K562 (cell line): ENCODE measurements at places on chromosomes 16 and 17. TPM values are rescaled to one million over a fixed set of nuclear protein-coding genes. Genes with fewer than 3 reads are reported as not detected.

GRCh38 chr17:47676510-47677165 is 17.3 kb upstream of the TBKBP1 start:
- H3K27ac ChIP-seq = no peak overlapping the region
- no peaks in the 10 kb centered on the region for H3K27me3 ChIP-seq
- no peak overlapping the region for H3K4me3 ChIP-seq
- no peak for DNase-seq

DNA sequence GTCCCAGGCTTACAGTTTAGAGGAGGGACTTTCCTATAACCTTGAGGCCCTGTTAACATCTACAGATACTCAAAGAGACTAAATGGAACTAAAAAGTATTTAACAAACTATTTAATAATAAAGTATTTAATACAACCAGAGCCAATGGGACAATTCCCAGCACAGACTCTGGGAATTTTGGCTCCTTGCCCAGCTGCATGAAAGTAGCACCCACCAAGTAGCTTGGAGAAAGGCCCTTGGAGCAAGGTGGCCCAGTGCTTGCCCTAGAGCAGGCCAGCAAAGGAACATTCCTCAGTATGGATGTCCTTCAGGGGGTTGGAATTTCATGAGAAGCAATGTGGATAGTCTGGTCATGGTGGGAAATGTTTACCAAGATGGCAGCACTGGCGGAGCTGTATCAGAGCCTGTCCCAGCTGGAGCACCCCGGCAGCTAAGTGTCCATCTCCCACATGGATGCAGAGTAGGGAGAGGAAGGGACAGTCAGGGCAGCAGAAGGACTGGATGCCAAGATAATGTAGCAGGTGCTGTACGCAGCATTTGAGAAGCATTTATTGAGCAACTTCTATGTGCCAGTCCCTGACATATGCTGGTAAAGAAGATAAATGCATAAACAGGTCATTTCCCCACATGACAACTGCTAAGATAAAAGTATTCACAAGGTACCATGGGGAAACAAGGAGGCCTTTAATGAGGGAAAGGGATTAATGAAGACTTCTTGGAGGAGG is 5.2 kb upstream of the SMARCD2 start:
- no peak for DNase-seq
- H3K27me3 ChIP-seq = no peaks in the 10 kb centered on the region
- H3K27ac ChIP-seq = no peak overlapping the region; the same call in 2 of the 3 replicates
- H3K4me1 ChIP-seq = peaks cover 26% of the 10 kb centered on the region
- H3K36me3 ChIP-seq = peaks cover 5% of the 10 kb centered on the region; the same call in 1 of the 3 replicates

- no peak for DNase-seq
- H3K4me1 ChIP-seq = no peaks in the 10 kb centered on the region
- H3K27ac ChIP-seq = no peak overlapping the region
- H3K36me3 ChIP-seq = no peaks in the 10 kb centered on the region
- H3K4me3 ChIP-seq = no peak overlapping the region
- H3K27me3 ChIP-seq = peaks cover 22% of the 10 kb centered on the region; the same call in 1 of the 3 replicates
These were observed 23.8 kb downstream of the ENDOV start for GRCh38 chr17:80438806-80439205.

DNA sequence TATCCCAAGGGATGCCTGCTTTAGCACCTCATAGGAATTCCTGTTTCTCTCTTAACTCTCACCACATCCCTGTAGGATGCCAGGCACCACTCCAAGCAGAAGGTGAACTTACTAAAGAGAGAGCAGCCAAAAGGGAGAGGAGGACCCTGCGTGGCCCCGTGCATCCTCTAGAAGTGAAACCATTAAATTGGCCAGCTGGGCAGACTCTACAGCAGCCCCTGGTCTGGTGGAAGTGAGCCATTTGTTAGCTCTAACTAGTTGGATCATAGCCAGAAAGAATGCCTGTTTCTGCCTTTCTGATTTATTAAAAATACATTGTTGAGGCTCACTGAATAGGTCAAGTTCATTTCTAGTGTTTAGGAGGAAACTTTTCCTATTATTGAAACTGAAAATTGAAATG is 22.3 kb downstream of the TMEM11 start:
- H3K4me1 ChIP-seq = no peaks in the 10 kb centered on the region
- no peak overlapping the region for H3K4me3 ChIP-seq
- H3K27me3 ChIP-seq = no peaks in the 10 kb centered on the region
- no peak for DNase-seq

DNA sequence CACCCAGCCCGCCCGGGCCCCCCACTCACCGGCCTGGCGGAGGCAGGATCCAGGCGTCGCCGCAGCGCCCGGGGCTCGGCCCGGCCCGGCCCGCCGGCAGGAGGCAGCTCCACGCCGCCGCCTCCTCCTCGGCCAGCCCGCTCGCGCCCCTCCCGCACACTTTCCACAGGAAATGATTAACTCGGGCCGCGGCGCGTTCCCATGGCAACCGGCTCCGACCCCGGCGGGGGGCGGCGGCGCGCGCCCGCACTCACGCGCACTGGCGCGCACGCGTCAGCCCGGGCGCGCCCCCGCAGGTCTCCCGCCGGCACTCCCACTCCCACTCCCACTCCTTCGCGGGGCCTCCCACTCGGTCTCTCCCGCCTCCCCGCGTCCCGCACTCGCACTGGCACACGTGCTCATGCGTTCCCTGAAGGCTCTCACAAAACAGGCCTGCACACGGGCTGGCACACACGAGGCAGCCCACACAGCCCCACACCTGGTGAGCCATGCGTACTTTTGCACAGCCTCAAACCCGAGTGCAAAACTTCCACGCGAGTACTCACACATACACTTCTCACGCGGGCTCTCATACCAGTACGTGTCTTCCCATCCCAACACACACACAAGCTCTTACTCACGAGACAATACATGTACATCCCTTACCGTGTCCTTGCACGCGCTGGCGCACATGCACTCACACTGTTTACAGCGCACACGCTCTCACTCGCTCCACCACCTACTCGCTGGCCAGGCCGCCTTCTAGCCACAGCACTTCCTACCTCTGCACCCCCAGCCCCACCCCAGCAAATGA is at the start of gene KIFC3:
KIFC3 (minus strand) TSS at position 151 of the 793 bp plus-strand sequence. CDS start 4,248 bp downstream, outside the sequence.
- H3K4me1 ChIP-seq = peaks cover 54% of the 10 kb centered on the region
- H3K27ac ChIP-seq = peak within 1 kb of the TSS; percentile 86
- no peaks in the 10 kb centered on the region for H3K27me3 ChIP-seq
- H3K36me3 ChIP-seq = peaks cover 20% of the 10 kb centered on the region; the same call in 2 of the 3 replicates

DNA sequence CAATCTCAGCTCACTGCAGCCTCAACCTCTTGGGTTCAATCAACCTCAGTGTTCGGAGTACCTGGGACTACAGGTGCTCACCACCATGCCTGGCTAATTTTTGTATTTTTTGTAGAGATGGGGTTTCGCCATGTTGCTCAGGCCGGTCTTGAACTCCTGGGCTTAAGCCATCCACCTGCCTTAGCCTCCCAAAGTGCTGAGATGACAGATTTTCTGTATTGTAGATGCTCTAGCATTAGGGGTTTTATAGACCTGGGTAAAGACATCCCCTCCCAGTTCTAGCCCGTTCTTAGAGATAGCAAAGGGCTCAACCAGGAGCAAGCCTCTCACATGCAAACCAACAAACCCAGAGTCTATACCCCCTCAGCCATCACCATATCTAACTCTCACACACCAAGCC is 57.3 kb downstream of the XYLT1 start:
- no peaks in the 10 kb centered on the region for H3K36me3 ChIP-seq
- H3K4me1 ChIP-seq = no peaks in the 10 kb centered on the region
- H3K27me3 ChIP-seq = peaks cover 3% of the 10 kb centered on the region; the same call in 2 of the 3 replicates
- DNase-seq = no peak

- no peak overlapping the region for H3K4me3 ChIP-seq
- H3K4me1 ChIP-seq = peaks cover 9% of the 10 kb centered on the region
- no peaks in the 10 kb centered on the region for H3K36me3 ChIP-seq
- DNase-seq = no peak
- H3K27ac ChIP-seq = no peak overlapping the region
These were observed 12.3 kb upstream of the TMEM170A start for GRCh38 chr16:75476817-75477216.

DNA sequence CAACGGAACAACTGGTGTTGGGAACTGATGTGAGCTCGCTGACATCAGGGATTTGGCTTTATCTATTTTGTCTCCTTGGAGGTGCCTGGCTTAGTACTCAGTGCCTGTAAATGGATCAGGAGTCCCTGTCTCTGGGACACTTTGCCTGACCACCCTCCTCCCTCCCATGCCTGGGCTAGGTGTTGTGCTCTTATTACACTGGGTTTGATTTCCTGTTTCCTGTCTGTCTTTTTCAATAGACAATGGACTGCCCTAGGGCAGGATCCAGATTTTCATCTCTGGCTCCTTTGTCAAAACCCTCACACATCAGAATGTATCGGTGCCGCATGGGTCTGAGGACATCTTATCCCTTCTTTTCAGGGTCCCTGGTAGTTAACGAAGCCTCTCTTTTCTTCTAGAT is 223.6 kb upstream of the ASIC2 start:
- H3K4me1 ChIP-seq = peaks cover 8% of the 10 kb centered on the region; the same call in 1 of the 3 replicates
- H3K27me3 ChIP-seq = peaks cover 30% of the 10 kb centered on the region
- no peak overlapping the region for H3K4me3 ChIP-seq
- H3K36me3 ChIP-seq = no peaks in the 10 kb centered on the region
- H3K27ac ChIP-seq = no peak overlapping the region

GRCh38 chr16:5442986-5443385 is 345.4 kb upstream of the EEF2KMT start:
- H3K4me1 ChIP-seq = no peaks in the 10 kb centered on the region
- no peaks in the 10 kb centered on the region; the same call in 1 of the 2 replicates for H3K27me3 ChIP-seq
- H3K36me3 ChIP-seq = no peaks in the 10 kb centered on the region
- H3K4me3 ChIP-seq = no peak overlapping the region

DNA sequence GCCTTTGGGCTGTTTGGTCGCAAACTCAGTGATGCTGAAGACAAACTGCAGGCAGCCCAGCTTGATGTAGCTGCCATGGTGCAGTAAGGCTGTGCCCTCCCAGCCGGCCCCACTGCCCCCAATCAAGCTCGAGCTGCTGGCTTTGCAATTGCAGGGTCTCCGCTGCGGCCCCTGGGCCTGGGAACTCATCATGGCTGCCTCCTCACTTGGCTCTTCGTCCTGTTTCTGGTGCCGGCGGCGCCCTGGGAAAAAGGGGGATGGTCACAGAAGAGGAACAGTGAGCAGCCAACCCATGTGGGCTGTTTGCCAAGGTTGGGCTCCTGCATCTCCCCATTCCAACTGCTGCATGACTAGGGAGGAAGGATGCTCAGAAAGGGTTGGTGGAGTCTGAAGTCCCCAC is 3.4 kb upstream of the DHRS13 start:
- DNase-seq = no peak
- H3K27ac ChIP-seq = no peak overlapping the region
- H3K27me3 ChIP-seq = no peaks in the 10 kb centered on the region
- peaks cover 62% of the 10 kb centered on the region for H3K36me3 ChIP-seq
- H3K4me1 ChIP-seq = peaks cover 62% of the 10 kb centered on the region
- no peak overlapping the region for H3K4me3 ChIP-seq

- no peaks in the 10 kb centered on the region for H3K36me3 ChIP-seq
- no peaks in the 10 kb centered on the region for H3K27me3 ChIP-seq
- no peaks in the 10 kb centered on the region for H3K4me1 ChIP-seq
- H3K27ac ChIP-seq = no peak overlapping the region
- DNase-seq = no peak
These were observed 329.4 kb upstream of the CDH5 start for GRCh38 chr16:66036793-66037715.

DNA sequence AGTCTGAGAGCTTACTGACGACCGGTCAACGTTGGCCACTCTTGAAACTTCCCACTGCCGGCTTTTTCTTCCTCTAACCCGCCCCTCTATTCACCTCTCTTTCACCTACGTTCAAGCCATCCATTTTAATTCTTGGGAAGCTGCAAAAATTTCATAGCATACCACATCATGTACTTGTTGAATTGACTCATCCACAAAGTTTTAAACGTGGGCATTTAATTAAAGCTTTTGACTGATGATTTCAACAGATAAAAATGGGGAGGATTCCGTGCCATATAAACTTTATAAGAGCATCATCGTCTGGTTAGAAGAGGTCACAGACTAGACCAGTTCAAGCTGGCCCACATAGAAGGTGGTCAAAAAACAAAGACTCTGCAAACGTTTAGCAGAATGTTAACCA is 22.5 kb downstream of the VPS53 start:
- H3K36me3 ChIP-seq = peaks cover 46% of the 10 kb centered on the region
- no peaks in the 10 kb centered on the region for H3K27me3 ChIP-seq
- H3K27ac ChIP-seq = no peak overlapping the region
- H3K4me1 ChIP-seq = no peaks in the 10 kb centered on the region

DNA sequence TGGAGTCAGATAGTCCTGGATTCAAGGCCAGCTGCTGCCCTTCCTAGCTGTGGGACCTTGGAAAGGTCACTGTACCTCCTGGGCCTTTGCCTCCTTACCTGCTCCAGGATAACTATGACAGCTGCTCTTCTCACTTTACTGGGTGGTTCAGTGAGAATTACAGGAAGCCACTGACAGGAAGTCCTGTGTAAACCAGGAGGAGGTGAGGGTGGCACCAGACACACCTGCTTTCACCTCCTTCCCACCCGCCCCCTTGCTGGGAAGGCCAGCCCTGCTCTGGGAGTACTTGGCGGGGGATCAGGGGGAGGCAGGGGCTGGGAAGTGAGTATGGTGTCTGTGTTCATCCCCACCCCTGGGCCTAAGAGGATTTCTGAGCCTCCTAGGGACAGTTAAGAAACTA is 42.6 kb downstream of the CPNE2 start:
- no peak overlapping the region for H3K4me3 ChIP-seq
- no peak overlapping the region for H3K27ac ChIP-seq
- H3K4me1 ChIP-seq = no peaks in the 10 kb centered on the region; the same call in 2 of the 3 replicates
- no peak for DNase-seq
- H3K27me3 ChIP-seq = no peaks in the 10 kb centered on the region

- no peak overlapping the region for H3K27ac ChIP-seq
- H3K4me1 ChIP-seq = no peaks in the 10 kb centered on the region
- no peak for DNase-seq
- H3K27me3 ChIP-seq = peaks cover 4% of the 10 kb centered on the region; the same call in 2 of the 3 replicates
- no peaks in the 10 kb centered on the region for H3K36me3 ChIP-seq
These were observed 47.8 kb upstream of the NLRP1 start for GRCh38 chr17:5631958-5632590.

GRCh38 chr17:62140836-62141235 is 75.8 kb upstream of the MED13 start:
- no peak overlapping the region for H3K27ac ChIP-seq
- DNase-seq = no peak
- no peaks in the 10 kb centered on the region for H3K27me3 ChIP-seq

DNA sequence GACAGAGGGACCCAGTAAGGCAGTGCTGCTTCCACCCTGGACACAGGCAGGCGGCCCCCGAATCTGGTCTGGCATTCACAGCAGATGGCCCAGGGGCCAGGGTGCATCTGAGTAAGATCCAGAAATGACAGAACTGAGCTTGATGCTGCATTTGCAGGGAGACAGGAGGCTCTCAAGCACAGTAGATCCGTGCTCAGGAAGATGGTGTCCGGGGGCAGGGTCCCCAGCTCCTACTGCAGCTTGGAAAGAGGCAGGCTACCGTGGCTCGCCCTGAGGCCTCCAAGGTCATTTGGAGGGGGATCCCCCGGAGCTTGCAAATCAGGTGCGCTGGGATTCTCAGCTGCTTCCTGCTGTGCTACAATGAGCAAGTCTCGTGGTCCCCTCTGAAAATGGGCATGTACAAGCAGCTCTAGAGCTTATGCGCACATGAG is 2.2 kb downstream of the C16orf95 start:
- DNase-seq = no peak
- H3K4me1 ChIP-seq = peaks cover 13% of the 10 kb centered on the region
- H3K36me3 ChIP-seq = peaks cover 13% of the 10 kb centered on the region

Gene SEC14L1
- total RNA-seq = 38.4 and 39.7 TPM in 2 replicates

Gene LPO
- 0.11 TPM in 1 of 2 replicates, not detected in the other for total RNA-seq

Gene ZNF688
- 4.5 and 5.1 TPM in 2 replicates for total RNA-seq

Gene KRT9
- not detected in 2 replicates for total RNA-seq

Gene CDH1
- total RNA-seq = 0.69 and 0.76 TPM in 2 replicates

Gene SMIM36
- total RNA-seq = not detected in 2 replicates

Gene KRTAP2-3
- total RNA-seq = not detected in 2 replicates

Gene USP6
- total RNA-seq = 0.07 and 0.09 TPM in 2 replicates

Gene SULT1A4
- 0.58 and 6.8 TPM in 2 replicates for total RNA-seq

Gene SPN
- 202 and 225 TPM in 2 replicates for total RNA-seq

Gene KRTAP1-5
- total RNA-seq = not detected in 2 replicates

Gene NHLRC4
- 2.0 and 3.0 TPM in 2 replicates for total RNA-seq
